ENCODE measurements at places on chromosomes 5 and 9.

GRCh38 chr5:50352382-50352781, 88.7 kb downstream of the EMB start:
- DNase-seq: no peak

GRCh38 chr5:33148076-33148513, 292.7 kb upstream of the TARS1 start:
- no peak for DNase-seq

GRCh38 chr5:105877592-105877991, 1793.1 kb downstream of the EFNA5 start:
- no peak for DNase-seq

GRCh38 chr9:36991516-36992134, 42.4 kb downstream of the PAX5 start:
- DNase-seq: no peak

- DNase-seq: no peak
Observed at GRCh38 chr9:18638371-18639249, 164.7 kb downstream of the ADAMTSL1 start.

DNA sequence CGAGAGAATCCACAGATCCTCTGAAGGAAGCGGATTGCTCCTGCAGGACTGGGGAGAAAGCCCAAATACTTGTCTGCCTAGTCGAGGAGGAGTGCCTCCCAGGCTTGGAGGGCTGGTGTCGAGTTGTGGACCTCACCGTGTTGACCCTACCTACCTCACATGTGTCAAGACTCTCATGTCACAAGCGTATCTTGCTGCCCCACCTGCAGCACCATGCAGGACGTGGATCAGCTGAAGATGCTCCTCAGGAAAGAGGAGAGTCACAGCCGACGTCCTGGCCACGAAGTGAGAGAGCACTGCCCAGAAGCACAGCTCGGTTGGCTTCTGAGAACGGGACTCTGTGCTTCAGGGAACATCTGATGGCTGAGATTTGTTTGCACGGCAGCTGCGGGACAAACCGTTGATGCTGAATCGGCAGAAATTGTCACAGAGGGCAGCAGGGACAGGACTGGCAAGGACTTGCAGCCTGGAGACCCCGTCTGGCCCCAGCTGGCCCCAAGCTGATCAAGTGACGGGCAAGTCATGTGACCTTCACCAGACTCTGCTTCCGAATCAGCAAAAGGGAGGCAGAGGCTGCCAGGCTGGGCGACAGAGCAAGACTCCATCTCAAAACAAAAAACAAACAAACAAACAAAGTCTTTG, 119.1 kb upstream of the ITGA1 start:
- DNase-seq: no peak

- DNase-seq: no peak
Observed at GRCh38 chr5:60263346-60263745, 369.8 kb upstream of the PDE4D start.

- DNase-seq: no peak
Observed at GRCh38 chr5:78706381-78706780, 57.8 kb upstream of the LHFPL2 start.

DNA sequence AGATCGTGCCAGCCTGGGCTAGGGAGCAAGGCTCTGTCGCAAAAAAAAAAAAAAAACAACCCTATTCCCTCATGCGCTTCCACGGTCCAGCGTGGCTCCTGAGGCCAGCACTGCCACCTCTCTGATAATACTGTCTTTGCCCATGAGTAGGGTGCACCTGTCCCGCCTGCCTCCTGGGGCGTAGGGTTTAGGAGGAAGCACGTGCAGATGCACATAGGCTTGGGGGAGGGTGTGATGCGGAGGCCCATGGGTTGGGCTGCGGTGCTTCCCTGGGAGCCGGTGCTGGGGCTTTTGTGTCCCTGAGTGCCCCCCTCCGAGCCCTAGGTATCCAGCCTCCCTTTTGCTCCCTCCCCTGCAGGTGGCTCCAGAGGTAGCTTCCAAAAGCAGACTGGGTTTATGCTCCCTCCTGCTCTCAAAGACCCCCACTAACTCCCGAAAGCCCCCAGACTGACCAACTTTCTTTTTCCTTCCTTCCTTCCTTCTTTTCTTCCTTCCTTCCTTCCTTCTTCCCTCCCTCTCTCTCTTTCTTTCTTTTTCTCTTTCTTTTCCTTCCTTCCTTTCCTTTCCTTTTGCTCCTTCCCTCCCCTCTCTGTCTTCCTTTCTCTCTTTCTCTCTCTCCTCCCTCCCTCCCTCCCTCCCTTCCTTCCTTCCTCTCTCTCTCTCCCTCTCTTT, 12.8 kb downstream of the FGFR4 start:
- no peak for DNase-seq

GRCh38 chr5:172411484-172412072, 42.7 kb downstream of the SH3PXD2B start:
- DNase-seq: no peak

GRCh38 chr9:15764131-15764530, 211.3 kb downstream of the CCDC171 start:
- no peak for DNase-seq

- no peak for DNase-seq
Observed at GRCh38 chr5:77697692-77698091, 59.2 kb upstream of the OTP start.

DNA sequence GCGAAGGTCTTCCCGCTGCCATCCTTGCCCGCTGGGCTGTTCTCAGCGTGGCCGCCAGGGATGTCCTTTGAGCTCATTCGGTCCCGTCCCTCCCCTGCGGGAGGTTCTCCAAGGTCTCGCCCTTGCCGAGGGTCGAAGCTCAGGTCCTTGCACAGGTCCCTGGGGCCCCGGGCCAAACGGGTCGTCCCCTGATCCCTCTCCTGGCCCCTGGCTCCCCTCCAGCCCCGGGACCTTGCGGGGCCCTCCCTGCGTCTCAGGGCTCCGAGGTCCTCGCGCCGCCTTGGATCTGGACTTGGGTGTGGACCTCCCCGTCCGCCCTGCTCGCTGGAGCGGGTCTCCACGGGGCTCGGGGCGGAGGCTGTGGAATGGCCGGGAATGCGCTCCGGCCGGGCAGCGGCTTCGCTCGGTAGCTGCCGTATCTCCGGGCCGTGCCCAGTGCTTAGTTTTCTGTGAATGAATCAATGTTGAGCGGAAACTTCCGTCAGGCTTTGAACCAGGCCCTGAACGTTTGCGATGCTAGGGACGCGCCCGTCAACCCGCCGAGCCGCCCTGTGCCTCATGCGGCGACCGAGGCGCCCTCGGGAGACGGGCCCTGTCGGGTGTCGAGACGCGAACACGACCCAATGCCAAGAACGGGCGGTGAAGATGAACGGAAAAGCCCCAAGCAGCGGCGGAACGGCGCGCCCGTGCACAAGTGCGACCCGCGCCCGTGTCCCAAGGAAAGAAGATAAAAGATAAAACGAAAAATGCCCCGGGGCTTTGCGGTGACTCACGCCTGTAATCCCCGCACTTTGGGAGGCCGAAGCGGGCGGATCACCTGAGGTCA, 780 bp downstream of the RNU6ATAC start:
- DNase-seq: no peak

DNA sequence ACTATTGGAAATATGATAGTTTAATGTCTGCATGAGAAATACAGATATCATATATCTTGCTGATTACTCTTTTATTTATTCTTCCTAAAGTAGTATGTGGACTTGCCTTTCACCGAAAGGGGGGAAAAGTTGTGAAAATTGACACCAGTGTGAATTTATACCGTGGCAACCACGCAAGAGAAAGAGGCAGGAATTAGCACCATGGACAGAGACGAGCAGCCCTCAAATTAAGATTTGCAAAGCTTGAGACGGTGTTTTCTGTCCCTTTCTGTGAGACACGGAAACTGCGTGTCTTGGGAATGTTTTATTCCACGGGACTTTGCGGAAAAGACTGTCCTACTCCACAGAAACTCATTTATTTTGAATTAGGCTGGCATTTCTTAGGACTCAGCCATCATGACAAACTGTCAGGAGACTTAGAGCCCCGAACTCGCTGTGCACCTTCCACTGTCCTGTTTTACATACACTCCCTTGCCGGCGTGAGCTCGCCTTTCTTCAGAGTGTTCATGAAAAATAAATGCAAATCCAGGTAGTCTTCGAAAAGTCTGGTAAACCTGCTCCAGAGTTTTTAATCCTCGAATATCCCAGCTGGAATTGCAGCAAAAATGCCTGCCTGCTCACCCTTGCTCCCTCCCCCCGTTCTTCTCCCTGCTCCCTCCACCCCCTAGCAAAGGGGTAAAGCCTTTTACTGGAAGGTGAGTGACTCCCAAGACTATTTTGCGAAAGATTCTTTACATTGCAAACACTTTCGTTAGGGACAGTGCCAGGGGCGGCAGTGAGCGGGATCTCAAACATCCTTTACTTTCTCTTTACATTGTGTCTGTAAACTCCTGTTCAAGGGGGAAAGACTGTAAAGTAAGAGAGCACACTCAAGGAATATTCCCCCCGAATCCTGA, 3.8 kb upstream of the ELAVL2 start:
- no peak for DNase-seq

DNA sequence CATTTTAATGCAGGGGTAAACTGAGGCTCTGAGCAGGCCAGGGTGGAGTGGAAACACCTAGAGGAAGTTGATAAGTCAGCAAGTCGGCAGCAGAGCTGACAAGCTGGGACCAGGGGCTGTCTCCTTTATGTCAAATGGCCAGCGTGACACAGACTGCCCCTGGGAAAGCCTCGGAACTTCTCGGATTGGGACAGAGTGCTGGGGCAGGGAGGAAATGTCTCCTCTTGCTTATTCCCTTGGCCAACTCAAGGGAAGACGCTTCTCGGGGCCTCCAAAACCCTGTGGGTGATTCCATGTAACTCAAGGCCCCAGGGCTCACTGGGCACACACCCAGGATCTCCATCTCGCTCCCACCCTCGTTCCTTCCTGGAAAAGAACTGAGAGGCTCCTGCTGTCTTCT, 25.4 kb upstream of the ANXA6 start:
- DNase-seq: no peak

- DNase-seq: no peak
Observed at GRCh38 chr9:134169724-134170401, 5.5 kb upstream of the RNU6ATAC start.

GRCh38 chr5:74428275-74428674, 212.3 kb downstream of the ENC1 start:
- DNase-seq: no peak

DNA sequence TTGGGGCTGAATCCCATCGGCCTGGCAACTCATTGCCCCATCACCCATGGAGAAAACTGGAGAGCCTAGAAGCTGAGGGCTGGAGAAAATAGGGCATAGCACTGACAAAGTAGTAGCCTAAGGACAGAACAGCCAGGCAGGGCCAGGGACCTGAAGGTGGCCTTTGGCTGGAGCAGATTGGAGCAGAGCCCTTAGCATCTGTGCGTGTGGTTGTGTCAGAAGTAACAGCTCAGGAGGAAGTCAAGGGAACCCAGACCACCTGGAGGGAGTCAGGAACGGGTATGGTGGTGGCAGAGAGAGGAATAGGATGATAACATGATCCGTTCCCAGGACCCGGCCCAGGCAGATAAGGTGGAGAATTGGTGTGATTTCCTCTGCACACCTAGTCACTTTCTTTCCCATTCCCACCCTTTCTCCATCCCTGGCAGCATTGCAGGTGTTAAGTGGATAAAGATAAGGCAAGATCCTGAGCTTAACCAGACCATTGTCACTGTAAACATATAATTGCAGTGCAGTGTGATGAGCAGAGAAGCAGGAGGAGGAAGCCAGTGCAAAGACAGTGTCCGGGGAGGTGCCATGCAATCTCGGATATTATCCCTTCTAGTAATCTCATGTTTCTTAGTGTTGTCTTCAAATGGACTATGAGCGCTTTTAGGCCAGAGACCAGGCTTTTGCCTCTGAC, 67.0 kb downstream of the NDFIP1 start:
- DNase-seq: no peak

Measured in cerebellar nuclear complex (tissue), 1 donor.